Urinary bladder (tissue), 4 donors: ENCODE measurements at places on chromosomes 7 and 10. TPM values are rescaled to one million over a fixed set of nuclear protein-coding genes. Genes with fewer than 3 reads are reported as not detected.

DNA sequence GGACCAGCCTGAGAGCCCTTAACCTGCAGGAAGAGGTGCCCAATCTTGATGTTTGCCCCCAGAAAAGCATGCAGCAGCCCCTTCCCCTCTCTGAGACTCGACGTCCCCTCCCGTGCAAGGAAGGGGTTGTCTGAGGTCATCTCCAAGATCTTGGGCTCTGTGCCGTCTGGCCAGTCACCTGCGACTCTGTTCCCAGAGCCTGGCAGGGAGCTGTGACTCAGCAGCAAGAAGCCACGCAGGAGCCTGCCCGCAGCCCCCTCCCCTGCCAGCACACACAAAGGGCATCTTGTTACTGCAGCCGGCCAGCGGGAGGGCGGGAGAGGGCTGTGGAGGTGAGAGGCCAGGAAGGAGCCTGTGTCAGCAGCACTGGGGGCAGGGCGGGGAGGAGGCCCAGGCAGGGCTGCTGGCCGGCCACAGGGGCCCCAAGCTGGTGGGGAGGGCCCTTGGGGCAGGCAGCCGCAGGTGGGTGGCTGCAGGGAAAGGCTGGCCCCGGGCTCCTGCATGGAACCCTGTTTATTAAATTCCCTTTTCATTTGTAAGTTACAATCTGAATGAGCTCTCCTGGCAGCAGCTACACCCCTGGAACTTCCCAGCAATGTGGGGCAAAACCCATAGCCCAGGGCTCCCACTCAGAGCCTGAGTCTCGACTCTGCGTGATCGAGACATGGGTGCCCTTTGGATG, 103.7 kb upstream of the ZMIZ1 start:
- DNase-seq, result no peak

DNA sequence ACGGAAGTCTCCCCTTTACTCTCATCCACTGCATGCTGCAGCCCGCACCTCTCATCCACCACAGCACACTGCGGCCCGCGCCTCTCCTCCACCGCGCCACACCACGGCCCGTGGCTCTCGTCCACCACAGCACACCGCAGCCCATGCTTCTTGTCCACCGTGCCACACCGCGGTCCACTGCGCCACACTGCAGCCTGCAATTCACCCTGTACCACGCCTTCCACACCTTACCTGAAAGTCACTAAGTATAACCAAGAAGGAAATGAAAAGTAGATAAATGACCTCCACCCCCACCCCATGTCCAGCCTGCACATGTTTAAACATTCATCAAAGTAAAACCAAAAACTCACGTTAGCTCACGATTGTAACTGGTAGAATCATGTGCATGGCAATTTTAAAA, 176.1 kb downstream of the DIP2C start:
- no peak for DNase-seq

- no peak for DNase-seq
Measured at GRCh38 chr7:73432676-73433075, 902 bp upstream of the FZD9 start.

Gene SPDYE16
- total RNA-seq, result not detected

DNA sequence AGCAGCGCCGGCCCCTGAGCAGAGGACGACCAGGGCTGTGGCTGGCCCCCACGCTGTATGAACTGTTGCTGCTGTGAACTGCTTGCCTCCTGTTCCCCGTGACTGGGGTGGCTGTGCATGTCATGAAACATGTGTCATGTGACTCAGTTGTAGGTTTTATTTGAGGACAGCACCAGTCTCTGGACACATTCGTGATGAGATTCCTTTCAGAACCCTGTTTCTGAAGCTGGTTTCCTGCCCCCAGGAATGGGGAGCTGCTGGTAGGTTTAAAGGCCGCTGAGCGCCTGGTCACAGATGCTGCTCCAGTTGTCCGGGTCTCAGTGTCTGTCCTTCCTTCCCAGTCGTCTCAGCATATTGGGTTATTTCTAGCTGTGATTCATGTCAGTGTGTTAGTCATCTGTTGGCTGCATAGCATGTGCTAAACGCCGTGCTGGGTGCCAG, 79.1 kb upstream of the PPIF start:
- no peak for DNase-seq

DNA sequence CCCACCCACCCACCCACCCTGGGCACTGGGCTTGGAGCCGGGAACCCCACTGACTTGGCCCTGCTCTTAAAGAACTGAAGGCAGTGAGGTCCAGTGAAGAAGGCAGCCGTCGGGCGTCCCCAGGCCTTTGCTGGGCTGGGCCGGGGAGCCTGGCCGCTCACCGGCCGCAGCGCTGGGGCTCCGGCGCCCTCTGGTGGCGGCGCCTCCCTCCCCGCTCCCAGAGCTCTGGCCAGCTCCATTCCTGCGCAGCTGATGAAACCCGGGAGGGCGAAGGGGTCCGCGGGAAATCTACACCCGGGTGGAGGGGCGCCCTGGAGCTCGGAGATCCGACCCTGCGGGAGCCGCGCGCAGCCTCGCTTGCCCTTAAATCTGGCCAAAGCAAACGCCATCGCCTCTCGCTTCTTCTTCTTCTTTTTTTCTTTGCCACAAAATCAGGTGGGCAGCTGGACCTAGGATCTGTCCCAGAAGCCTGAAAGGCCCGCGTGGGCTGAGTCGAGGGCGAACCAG, 1.7 kb upstream of the CXCL12 start:
- no peak for DNase-seq

DNA sequence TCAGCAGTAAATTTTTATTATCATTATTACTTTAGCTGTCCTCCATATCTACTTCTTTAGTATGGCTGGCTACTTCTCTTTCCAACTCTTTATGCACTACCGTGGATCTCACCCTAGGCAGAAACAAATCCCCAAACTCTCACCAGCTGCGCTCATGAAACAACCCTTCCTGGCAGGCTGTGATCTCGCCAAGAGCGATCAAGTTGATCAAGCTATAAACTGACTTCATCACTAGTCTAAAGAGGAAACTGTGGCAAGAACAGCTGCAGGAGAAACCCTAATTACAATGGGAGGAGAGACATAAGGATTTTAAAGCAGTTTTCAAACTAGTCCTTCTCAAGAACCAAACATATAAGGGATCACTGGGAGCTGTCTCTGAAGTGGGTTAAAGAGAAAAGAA, 160.5 kb upstream of the PRSS58 start:
- DNase-seq, result no peak

- no peak for DNase-seq
Measured at GRCh38 chr7:100680576-100681271, 7.2 kb downstream of the GNB2 start.

GRCh38 chr10:22997096-22997495, 69.2 kb downstream of the ARMC3 start:
- DNase-seq, result no peak

Gene GIMAP6
- 29.5 TPM for total RNA-seq

DNA sequence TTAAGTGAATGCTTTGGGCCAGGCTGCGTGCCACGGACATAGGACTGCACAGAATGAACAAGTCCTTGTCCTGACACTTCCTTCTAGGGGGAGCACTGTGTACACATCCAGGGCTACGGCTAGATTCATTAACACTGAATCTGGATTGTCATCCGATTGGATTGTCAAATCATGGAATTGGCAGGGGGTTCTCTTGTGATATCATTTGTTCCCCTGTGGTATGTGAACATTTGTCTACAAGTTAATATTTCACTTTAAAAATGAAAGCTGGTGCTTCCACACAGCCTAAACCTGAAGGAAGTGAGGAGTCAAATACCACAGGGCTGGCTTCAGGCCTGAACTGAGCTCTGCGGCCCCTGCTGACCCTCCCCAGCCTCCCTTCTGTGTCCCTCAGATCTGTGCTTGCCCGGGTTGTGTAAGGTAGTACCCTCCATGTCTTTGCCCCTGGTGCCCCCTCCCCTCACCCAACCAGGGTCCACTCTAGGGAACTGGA, 75.6 kb downstream of the SNX10 start:
- DNase-seq, result no peak

- DNase-seq, result no peak
Measured at GRCh38 chr10:20173046-20173445, 356.8 kb downstream of the PLXDC2 start.

DNA sequence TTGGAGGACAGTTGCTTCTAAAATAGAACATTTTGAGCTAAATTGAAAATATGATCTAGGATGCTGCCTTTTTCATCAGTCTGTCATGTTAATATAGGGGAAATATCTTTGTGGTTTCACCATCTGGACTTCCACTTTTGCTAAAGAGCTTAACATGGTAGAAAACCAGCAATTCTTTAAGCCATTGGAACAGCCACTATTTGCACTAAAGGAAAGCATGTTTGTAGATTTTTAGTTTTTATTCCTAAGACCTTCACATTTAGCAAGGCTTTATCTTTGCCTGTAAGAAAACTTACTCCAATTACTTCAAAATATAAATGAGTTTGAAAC, 291.0 kb downstream of the RNLS start:
- no peak for DNase-seq

Gene ABCB1
- 2.4 TPM for total RNA-seq

Gene STEAP1
- total RNA-seq, result 5.8 TPM
